ENCODE measurements at places on chromosomes 3 and 15.

- no peak for DNase-seq
These were observed 246.8 kb downstream of the NR1D2 start for GRCh38 chr3:24191801-24192403.

- no peak for DNase-seq
These were observed 117.6 kb downstream of the PDE8A start for GRCh38 chr15:85099195-85099803.

DNA sequence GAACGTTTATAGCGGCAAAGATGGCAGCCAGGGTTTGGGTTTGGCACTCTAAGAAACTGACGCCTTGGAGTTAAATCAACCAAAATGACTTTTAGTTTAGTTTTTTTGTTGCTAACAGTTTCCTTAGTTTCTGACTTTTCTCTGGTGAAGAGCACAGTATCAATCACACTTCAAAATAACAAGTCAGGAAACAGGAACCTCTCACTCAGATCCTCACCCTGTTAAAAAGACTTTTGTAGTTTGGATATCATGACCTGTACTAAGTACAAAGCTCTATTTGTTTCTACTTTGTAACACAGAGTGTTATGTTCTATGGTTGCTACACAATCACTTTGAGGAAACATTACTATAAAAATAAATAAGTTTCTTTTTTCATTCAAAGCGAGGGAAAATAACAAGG lies 51.1 kb downstream of the ATP10A start:
- no peak for DNase-seq

DNA sequence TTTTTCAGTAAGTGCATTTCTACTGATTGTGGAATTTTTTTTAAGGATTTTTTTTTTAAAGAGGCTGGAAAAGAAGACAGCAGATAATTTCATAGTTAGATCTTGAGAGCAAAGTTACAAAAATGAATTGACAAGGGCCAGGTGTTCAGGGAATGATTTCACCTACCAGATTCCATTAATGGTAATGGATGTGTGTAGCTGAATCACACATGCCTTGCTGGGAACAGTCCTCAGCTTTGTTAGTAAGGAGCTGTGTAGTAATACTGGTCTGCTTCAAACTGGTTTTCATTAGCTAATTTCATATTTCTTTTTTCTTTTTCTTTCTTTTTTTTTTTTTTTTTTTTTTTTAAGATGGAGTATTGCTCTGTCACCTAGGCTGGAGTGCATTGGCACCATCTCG lies 16.0 kb downstream of the NR1D2 start:
- no peak for DNase-seq

GRCh38 chr3:99659032-99659431 lies 20.6 kb downstream of the COL8A1 start:
- DNase-seq: no peak

GRCh38 chr3:69770976-69771634 lies 31.8 kb downstream of the MITF start:
- DNase-seq: no peak

GRCh38 chr3:170322566-170323269 lies 34.8 kb upstream of the SKIL start:
- no peak for DNase-seq

- no peak for DNase-seq
These were observed 163.8 kb downstream of the FBLN2 start for GRCh38 chr3:13712682-13713180.

DNA sequence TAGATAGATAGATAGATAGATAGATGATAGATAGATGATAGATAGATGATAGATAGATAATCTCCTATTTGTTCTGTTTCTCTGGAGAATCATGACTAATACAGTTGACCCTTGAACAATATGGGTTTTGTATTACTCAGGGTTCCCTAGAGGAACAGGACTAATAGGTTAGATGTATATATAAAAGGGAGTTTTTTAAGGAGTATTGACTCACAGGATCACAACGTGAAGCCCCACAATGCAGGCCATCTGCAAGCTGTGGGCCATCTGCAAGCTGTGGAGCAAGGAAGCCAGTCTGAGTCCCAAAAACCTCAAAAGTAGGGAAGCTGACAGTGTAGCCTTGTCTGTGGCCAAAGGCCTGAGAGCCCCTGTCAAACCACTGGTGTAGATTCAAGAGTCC lies 67.6 kb downstream of the PYDC2 start:
- no peak for DNase-seq

- DNase-seq: no peak
These were observed 27.3 kb upstream of the ST3GAL6 start for GRCh38 chr3:98735761-98736269.

GRCh38 chr3:126891791-126892190 lies 91.1 kb upstream of the PLXNA1 start:
- no peak for DNase-seq

- no peak for DNase-seq
These were observed 2.4 kb upstream of the ADGRG7 start for GRCh38 chr3:100606894-100607512.

GRCh38 chr3:184409946-184410500 lies 30.2 kb downstream of the CHRD start:
- DNase-seq: no peak

GRCh38 chr15:35014241-35014640 lies 26.2 kb upstream of the ZNF770 start:
- no peak for DNase-seq

DNA sequence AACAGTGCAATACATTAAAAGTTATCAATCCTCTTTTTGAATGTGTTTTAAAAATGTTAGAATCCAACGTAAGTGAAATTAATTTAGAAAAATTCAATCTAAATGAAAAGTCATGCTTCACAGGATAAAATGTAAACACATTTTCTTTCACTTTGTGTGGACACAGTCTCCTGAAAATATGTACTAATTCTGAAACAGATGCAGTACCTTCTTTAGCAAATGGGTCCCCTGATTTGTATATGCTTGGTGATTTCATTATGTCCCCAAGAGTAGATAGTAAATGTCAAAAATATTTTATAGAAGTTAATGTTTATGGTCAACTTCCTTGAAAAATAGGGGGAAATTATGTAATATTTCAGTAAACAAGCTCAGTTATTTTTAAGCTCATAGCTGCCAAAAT lies 28.9 kb downstream of the FOXP1 start:
- no peak for DNase-seq

- DNase-seq: no peak
These were observed 239.1 kb upstream of the ROPN1 start for GRCh38 chr3:124230998-124231397.

DNA sequence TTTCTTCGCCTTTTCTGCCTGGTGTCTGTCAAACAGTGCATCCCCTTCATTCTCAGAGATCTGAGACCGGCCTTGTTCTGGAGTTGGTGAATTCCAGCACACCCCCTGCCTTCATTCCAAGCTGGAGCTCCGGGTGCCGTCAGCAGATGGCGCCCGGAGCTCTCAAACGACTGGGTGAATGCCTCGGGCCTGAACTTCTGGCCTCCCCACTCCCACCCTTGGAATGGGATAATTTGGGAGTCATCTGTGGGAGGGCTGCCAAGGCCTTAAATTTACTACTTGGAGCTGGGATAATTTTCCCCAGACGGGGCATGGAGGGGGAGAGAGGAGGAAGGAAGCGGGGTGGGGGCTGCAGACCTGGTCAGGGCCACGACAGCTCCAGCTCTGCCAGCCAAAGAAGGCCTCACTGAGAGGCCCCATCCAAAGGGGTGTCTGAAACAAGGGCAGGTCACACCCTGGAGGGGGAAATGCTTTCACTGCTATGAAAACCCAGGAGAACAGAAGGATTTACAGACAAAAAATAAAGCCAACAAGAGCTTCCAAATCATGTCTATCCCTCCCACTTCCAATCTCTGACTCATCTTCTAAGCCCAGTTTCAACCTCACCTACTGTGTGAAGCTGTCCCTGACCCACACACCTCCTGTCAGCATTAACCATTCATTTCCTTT lies 187.9 kb downstream of the OPA1 start:
- DNase-seq: peak; percentile 84

GRCh38 chr3:126925411-126926171 lies 57.3 kb upstream of the PLXNA1 start:
- no peak for DNase-seq

DNA sequence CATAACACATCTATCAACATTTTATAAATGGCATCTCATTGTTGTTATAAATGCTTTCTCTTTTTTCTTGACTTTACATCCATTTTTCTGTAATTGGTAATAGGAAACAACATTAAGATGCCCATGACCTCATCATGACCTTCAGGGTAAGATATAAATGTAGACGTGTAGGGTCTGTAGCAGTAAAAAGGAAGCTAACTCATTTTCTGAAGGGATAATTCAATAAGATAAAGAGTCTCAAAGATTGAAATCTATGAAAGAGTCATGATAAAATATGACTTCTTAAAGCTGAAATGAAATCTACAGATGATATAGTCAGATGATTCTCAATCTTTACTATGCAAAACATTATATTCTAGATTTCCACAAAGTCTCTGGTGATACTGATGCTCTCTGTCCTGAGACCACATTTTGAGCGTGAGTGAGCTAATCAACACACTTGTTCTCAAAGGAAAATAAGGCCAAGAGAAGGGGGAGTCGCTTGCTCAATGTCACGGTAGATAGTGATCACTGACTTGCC lies 38.5 kb downstream of the TPRG1 start:
- DNase-seq: no peak

- peak; percentile 98 for DNase-seq
These were observed 45.5 kb upstream of the KLHL25 start for GRCh38 chr15:85840079-85840801.

GRCh38 chr3:147653367-147653923 lies 244.3 kb downstream of the ZIC1 start:
- no peak for DNase-seq

- DNase-seq: no peak
These were observed 534.5 kb upstream of the SEMA6D start for GRCh38 chr15:47182818-47183217.

DNA sequence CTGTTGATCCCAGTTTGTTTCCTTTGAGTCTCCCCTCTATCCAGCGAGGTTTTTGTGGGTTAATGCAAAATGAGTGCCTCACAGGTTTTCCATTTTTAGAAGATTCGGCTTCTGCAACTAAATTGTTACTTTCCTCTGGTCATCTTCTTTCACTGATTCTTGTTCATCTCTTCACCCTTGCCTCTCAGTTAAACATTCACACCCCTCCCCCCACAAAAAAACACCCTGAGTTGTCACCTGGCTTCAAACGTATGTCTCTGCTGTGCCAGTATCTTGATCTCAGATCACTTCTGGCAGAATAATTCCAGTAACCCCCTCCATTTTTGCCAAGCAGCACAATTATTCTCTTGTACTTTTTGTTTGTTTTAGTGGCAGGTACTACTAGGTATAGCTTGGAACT lies 12.3 kb upstream of the CLDN16 start:
- DNase-seq: peak; percentile 56

- no peak for DNase-seq
These were observed 941.5 kb downstream of the FHIT start for GRCh38 chr3:60309539-60310268.

GRCh38 chr3:10395196-10395595 lies 74.3 kb upstream of the SEC13 start:
- DNase-seq: no peak

GRCh38 chr3:106552351-106553043 lies 683.7 kb upstream of the CBLB start:
- no peak for DNase-seq

DNA sequence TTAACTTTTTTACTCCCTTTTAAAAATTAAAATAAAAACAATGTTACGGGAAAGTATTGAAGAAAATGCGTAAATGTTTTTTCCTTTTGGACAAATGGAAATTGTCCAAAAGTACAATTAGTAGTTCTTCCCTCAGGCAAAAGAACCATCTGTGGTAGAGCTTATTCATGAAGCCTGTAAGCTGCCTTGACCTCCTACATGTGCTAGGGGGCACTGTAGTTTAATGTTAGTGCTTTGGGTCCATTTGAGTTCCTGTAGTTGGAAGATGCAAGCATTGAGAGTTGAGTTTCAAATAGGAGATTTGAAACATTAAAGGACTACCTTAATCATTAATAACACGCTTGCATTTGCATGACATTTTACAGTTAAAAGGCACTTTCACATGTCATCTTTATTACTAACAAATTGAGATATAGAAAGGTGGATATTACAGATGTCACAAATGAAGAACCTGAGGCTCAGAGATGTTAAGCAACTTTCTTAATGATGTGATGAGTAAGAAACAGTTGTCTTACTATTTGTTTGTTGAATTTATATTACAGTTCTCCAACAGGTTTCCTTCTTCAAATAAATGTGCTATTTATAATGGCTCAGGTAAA lies 1.8 kb upstream of the ZNF385D start:
- peak; percentile 8 for DNase-seq

DNA sequence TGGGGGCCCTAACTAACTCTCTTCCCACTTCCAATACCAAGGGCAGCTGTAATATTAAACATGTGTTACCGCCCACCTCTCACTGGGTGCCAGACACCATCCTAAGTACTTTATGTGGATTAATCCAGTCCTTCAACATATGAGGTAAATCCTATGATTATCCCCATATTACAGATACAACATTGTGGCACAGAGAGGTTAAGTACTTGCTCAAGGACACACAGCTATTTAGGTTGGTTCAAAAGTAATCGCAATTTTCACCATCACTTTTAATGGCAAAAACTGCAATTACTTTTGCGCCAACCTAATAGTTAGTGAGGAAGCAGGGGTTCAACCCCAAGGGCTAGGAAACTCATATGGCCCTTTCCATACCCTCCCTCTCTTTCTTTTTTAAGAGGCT lies 100.8 kb downstream of the SEMA5B start:
- DNase-seq: no peak

- DNase-seq: peak; percentile 1
These were observed 311.6 kb downstream of the CNTN6 start for GRCh38 chr3:1404270-1404962.

DNA sequence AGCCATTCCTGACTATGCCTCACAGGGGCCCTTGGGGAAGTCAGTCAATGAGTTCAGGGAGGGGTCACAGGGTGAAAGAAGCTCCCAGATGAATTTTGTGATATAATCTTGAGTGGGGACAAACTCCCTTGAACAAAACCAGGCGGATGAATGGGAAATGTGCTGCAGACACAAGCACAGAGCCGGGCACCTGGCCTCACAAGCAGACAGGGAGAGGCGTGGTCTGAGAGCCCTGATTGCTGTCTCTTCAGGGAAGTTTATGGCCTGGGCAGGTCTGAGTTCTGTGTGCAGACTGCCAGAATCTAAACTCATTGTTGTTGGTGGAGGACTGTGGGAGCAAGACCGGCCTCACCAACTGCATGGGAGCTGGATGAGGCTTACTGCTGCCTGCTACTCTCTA lies 591.8 kb downstream of the EPHA3 start:
- DNase-seq: no peak
